ENCODE measurements at places on chromosomes 1 and 21. TPM values are rescaled to one million over a fixed set of nuclear protein-coding genes. Genes with fewer than 3 reads are reported as not detected.
A peak's percentile ranks its signal among the peaks of the same experiment; 100 is the strongest.

DNA sequence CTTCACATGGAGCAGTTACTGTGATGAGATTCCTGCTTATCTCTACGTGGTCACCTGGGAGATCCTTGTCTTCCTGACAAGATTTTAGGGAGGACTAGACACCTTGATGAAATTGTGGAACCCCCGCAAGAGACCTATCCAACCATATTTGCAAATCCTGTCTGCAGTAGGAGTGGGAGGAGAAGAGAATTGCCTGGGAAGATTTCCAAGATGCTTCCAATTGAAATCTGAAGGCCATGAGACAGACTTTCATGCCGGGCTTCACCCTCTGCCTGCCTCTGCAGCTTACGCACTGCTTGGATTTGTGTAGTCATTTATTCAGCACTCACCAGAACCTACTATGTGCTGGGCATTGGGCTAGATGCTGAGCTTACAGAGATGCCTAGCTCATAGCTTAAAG lies 106.6 kb downstream of the OMA1 start:
- DNase-seq: no peak

GRCh38 chr21:39660191-39660980 lies 47.6 kb downstream of the B3GALT5 start:
- no peak for DNase-seq

Gene TNFRSF25
- total RNA-seq: 64.7 TPM

Gene IFNAR2
- 43.7 TPM for total RNA-seq

DNA sequence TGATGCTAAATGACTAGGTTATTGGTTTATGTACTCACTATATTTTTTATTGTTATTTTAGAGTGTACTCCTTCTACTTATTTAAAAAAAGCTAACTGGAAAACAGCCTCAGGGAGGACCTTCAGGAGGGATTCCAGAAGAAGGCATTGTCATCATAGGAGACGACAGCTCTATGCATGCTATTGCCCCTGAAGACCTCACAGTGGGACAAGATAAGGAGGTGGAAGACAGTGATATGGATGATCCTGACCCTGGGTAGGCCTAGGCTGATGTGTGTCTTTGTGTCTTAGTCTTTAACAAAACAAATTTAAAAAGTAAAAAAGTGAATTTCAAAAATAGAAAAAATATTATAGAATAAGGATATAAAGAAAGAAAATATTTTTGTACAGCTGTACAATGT lies 155.7 kb upstream of the CD34 start:
- DNase-seq: no peak

DNA sequence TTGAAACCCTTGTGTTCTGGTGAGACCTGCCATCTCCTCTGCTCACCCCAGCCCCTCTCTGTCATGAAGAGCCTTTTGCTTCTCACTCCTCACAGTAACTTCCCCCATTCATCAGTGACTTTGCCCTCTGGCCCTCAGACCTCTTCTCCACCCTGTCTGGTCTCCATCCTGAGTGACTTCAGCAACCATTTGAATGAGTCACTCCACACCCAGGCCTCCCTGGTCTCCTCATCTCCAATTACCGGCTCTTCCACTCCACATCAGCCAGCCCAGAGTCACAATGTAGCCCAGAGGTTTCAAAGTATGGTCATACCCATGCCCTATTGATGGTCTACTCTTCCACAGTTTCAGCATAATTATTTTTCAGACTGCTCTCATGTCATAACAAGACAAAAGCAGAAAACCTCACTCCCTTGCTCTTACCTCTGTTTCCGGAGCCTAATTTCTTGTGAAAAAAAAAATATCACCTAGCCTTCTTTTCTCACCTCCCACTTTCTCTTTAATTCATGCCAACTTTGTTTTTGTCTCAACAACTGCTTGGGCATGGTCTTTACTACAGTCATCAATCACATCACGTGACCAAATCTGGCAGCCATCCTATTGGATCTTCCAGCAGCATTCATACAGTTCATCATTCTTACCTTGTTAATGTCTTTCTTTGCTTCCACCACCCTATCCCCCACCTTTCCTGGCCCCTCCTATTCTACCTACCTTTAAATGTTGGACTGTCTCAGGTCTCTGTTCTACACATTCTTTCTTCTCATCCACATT lies 35.6 kb upstream of the NEK7 start:
- DNase-seq: no peak

- peak; percentile 75 for DNase-seq
These were observed 97.2 kb upstream of the ARTN start for GRCh38 chr1:43836267-43836951.

DNA sequence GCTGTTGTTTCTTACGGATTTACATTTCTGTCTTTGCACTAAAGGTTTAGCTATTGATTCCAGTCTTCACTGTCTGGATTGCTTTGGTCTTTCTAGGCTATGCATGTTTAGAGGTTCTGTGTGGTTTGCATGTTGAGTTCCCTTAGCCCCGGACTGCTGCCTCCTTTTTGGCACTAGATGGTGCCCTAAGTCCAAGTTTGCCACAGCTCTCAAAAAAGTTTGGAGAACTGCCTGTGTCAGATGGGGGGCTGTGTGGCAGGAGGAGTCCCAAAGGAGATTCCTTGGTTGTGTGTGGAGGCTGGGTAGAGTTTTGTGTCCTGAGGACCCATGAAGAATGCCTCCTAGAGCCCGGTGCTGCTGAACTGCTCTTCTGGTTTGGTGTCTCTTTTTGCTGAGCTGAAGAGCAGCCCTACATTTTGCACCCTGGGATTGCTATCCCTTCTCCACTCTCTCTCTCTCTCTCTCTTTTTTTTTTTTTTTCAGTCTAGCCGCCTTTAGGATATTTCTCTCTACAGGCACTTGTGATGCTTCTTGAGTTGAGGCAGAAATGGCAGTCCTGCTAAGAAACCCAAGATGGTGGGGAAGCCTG lies 74.4 kb downstream of the PTGS2 start:
- peak; percentile 32 for DNase-seq

Gene EDARADD
- total RNA-seq: 1.6 TPM

DNA sequence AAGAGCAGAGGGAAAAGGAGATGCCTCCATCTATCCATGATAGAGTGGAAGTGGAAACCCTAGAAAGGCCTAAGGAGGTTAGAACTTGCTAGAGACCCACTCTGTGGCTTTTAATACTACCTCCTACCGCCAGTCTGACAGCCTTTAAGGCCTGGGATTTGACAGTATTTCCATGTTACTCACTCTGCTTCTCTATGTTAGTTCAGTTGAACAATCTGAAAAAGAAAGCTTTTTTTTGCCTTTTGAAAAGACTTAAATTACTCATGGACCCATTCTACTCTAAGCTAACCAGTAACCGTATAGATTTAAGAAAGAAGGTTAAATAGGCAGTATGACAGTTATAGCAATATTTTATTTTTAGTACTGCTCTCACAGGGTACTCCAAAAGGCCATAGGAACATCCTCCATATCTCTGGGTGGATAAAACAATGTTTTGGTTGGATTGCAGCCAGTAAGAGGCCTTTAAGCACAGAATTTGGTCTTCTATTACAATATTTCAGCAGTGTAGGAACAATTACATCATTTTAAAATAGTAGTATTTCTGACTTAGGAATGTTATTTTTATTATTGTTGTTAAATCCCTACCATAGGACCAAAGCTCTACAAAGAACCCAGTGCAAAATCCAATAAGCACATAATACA lies 15.9 kb upstream of the GPR25 start:
- DNase-seq: no peak

GRCh38 chr1:186404454-186405051 lies 28.9 kb downstream of the ODR4 start:
- no peak for DNase-seq

GRCh38 chr1:214446772-214447556 lies 104.4 kb downstream of the PTPN14 start:
- no peak for DNase-seq

DNA sequence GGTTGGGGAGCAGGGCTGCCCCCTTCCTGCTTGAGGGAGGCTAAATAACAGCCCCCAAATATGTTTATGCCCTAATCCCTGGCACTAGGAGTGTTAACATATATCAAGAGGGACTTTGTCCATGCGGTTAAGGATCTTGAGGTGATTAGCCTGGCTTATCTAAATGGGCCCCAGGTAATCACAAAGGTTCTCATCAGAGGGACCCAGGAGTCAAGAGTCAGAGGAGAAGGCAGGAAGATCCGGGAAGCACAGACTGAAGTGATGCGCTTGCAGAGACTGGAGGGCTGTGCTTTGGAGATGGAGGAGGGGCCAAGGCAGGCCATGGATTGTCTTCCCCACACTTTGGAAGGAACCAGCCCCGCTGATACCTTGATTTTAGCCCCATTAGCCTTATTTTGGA lies 86.4 kb downstream of the IER5 start:
- DNase-seq: no peak

Gene SYNC
- not detected for total RNA-seq

Gene TRAF3IP3
- 204 TPM for total RNA-seq

Gene PRRX1
- not detected for total RNA-seq

Gene MAST2
- 22.5 TPM for total RNA-seq
